KBM-7 (cell line): ENCODE measurements at places on chromosomes 2 and 18.

DNA sequence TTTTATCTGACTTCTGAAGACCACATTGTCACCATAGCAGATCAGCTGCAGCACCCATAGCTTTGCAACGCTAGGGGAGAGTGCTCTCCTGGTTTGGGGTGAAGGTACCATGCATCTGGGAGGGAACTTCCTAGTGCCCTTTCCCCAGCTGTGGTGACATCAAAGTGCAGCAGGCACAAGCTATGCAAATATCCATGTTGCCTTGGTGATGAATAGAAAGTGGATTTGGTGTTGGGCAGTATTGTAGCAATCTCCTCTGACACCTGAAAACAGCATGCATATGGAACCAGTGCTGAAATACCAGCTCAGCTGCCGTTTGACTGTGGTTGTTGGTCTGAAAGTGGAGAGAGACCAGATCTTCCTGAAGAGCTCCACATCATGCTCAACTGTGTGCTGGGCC lies 37.1 kb downstream of the BCL2L11 start:
- DNase-seq: no peak

DNA sequence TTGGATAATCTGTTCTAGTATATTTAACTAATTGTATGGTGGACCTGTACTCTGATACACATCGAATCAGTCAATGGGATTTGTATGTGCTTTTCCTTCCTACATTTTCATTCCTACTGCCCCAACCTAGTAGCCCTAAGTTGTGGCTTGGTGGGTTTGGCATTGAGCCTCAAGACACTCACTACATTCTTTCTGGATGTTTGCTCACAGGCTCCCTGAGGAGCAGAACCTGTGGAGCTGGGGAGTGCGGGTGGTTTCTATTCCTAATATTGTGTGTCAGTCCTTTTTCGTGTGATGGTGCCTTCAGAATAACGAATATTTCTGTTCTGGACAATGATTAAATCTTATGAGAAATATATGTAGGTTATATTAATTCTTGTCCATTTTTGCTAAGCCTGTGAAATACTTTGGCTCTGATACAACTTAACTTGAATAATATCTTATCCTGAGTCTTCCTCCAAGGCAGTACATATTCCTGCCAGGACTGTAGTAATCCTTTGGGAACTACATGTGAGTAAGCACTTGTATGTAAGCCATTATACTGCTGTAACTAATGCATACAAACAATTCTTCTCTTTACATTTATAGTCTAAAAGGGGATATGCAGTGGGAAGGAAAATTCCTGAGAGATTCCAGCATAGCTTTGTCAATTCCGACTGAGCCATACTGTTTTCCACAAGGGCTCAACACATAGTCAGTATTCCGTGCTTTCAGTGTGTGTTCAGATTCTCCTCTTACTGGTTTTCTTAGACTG lies 150.6 kb downstream of the AGPS start:
- no peak for DNase-seq

DNA sequence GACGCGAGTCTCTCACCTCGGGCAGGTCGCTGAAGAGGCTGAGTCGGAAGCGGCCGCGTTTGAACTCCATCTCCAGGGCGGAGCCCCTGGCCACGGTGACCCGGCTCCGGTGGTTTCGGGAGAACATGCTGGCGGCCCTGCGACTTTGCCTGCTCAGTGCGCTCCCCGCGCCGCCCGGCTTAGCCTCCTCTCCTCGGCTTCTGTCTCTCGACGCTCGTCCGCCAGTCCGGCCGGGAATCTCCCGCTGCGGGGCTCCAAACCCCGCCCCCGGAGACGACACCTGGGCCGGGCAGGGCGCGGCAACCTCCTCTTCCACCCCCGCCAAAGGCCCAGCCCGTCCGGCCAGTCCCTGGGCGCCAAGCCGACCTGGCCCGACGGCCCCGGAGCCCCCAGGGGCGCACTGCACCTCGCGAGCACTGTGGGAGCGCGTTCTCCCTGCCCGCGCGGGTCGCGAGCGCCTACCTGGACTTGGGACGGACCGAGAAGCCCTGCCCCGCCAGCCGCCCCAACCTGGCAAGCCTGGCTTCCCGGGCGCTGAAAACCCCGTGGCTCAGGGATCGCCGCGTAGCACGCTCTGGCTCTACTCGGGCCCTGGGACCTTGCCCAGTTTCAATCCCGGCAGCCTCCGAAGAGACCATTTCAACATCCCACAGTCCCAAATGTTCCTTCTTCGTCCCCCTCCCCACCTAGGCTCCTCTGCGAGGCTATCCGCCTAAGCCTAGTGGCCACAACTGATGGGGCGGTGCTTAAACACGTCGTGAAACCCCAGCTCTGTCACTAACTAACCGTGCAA lies at the start of gene RTKN:
RTKN (minus strand) TSS at position 248 of the 793 bp plus-strand sequence; CDS start at position 127, 121 bp downstream.
- DNase-seq: no peak

- DNase-seq: no peak
Observed at GRCh38 chr2:46469116-46469515, 10.2 kb upstream of the TMEM247 start.

- DNase-seq: no peak
Observed at GRCh38 chr18:10997885-10998284, 151.5 kb downstream of the PIEZO2 start.

DNA sequence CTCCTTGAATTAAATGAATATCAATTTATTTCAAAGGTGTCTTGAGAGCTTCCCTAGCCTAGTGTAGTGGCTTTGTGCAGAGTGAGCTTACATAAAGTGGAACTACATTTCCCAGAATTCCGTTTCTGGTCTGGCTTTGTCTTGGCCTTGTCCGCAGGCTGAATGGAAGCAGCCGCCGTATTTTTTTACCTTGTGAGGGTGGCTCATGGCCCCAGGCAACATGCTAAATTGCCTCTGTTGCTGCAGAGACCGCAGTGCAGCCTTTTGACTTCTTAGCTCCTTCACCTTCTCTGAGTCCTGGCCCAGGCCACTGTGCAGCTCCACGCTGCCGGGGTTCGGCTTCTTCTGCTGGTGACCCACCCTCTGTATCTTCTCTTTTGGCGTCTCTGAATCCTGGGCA lies 114.8 kb upstream of the SLC38A11 start:
- no peak for DNase-seq

GRCh38 chr2:57892920-57893319 lies 153.7 kb upstream of the VRK2 start:
- DNase-seq: peak; percentile 31

GRCh38 chr2:138630164-138630563 lies 128.6 kb downstream of the SPOPL start:
- no peak for DNase-seq

GRCh38 chr2:97713296-97714083 lies at the start of gene ZAP70:
Gene ZAP70, plus strand, starts transcription at chr2:97713576. Its CDS starts 10,461 bp downstream, at chr2:97724037.
- DNase-seq: no peak

- DNase-seq: no peak
Observed at GRCh38 chr2:159854481-159854880, 56.5 kb upstream of the CD302 start.

DNA sequence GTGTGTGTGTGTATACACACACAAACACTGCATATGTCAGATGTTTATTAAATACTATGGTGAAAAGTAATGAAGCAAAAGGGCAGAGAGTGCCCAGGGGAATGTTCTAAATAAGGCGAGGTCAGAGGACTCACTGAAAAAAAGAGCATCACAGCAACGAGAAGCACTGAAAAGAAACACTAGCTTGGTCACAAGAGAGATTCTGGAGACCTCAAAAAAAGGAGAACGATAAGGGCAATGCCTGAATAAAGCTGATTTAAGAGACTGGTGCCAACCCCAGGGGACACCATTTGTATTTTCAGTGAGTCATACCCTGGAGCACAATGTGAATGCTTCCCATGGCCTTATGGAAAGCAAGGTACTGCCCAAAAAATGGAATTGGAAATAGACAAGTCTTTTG lies 14.5 kb downstream of the SLC40A1 start:
- no peak for DNase-seq
